MCF 10A (cell line): ENCODE measurements at places on chromosomes 3 and 15.
A peak's percentile ranks its signal among the peaks of the same experiment; 100 is the strongest.

- peak; percentile 88 for DNase-seq
These were observed 74.8 kb downstream of the RPL39L start for GRCh38 chr3:187064210-187065115.

DNA sequence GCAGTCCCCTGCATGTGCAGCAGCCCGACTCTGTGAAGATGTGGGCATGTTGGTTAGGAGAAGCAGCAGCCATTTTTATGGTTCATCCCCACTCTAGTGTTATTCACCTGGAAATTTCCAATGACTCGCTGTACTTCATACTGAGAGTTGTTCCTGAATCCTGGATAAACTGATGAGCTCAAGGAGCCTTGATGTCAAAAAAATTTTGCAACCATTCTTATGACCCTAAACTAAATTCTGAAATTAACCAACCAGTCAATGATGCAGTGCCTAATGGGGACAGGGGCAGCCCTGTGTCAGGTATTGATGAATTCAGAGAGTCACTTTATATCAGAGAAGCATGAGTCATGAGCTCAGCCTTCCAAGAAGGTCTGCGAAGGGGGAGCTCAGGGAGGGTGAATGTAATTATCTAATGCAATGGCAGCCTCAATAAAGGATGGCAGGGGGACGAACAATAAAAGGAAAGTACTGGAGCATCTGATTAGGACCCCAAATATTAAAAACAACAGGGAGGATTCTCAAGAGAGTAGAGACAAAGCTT is 108.4 kb upstream of the VEPH1 start:
- no peak for DNase-seq

- no peak for DNase-seq
These were observed 32.5 kb downstream of the OR5H15 start for GRCh38 chr3:98199020-98199419.

- no peak for DNase-seq
These were observed 41.6 kb downstream of the GSK3B start for GRCh38 chr3:120052677-120053076.

DNA sequence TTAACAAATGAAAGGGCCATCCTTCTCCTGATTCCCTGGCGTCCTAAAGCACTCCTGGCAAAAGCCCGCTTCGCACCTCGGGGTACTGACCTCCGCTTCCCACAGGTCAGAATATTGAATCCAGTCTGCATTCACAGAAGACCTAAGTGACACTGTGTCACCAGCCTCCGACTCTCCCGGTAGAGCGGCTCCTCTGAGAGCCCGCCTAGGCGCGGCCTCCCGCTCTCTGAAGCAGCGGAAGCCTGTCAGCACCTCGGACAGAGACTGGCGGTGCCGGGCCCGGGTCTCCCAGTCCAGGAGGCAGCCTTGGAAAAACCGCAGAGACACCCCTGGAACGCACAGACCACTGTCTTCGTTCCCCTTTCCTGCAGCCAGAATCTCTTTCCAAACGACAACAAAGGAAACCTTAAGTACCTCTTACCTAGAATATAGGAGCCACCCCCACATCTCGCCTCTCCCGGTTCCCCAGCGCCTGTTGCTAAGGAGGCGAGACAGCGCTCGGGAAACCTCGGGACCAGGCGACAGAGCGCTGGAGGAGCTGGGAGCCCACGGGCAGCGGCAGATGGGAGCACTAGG is 1.2 kb downstream of the GABRB3 start:
- no peak for DNase-seq
